ENCODE measurements at places on chromosomes 5 and 9. TPM values are rescaled to one million over a fixed set of nuclear protein-coding genes. Genes with fewer than 3 reads are reported as not detected.

FCN2 gene
- not detected for total RNA-seq

MTRR gene
- total RNA-seq: 47.9 TPM

GDF9 gene
- total RNA-seq: 0.26 TPM

C7 gene
- 807 TPM for total RNA-seq

GRCh38 chr5:124824637-124825158 lies 78.3 kb upstream of the ZNF608 start:
- DNase-seq: no peak

- DNase-seq: no peak
These were observed 117.4 kb downstream of the RGS3 start for GRCh38 chr9:113580954-113581311.

- DNase-seq: no peak
These were observed 227.3 kb upstream of the NMUR2 start for GRCh38 chr5:152632360-152632759.

GRCh38 chr9:74672237-74672636 lies 175.1 kb downstream of the RORB start:
- DNase-seq: no peak

DNA sequence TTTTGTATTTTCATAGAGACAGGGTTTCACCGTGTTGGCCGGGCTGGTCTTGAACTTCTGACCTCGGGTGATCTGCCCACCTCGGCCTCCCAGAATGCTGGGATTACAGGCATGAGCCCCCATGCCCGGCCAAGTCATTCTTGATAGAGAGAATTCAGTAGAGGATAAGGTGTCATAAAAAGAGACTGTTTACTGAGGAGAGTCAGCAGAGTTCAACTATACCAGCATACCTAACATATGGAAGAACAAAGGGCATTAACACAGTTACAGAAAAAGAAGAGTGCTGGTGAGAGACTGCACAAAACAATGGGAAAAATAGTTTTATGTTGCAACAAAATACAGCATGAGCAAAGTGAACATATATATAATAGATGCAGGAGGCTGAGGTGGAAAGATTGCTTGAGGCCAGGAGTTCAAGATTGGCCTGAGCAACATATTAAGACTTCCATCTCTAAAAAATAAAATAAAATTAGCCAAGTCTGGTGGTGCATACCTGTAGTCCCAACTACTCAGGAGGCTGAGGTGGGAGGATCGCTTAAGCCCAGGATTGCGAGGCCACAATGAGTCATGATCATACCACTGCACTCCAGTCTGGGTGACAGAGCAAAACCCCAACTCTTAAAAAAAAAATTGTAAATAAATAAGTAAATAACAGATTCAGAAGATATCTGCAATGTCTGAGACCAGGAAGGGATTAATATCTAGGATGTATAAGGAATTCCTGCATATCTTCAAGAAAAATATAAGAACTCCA lies 19.5 kb downstream of the B4GALT1 start:
- DNase-seq: no peak

GRCh38 chr5:132085686-132086085 lies 12.1 kb downstream of the CSF2 start:
- DNase-seq: no peak

GRCh38 chr9:22165144-22165543 lies 156.0 kb upstream of the CDKN2B start:
- no peak for DNase-seq

GRCh38 chr9:91315191-91315590 lies 46.5 kb downstream of the AUH start:
- no peak for DNase-seq

DNA sequence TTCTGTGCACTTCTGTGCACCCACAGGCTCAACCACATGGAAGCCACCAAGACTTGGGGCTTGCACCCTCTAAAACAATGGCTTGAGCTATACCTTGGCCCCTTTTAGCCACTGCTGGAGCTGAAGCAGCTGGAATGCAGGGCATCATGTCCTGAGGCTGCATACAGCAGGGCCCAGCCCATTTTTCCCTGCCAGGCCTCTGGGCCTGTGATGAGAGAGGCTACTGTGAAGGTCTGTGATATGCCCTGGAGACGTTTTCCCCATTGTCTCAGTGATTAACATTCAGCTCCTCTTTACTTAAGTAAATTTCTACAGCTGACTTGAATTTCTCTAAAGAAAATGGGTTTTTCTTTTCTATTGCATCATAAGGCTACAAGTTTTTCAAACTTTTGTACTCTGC lies 134.0 kb upstream of the EGFLAM start:
- DNase-seq: no peak

DNA sequence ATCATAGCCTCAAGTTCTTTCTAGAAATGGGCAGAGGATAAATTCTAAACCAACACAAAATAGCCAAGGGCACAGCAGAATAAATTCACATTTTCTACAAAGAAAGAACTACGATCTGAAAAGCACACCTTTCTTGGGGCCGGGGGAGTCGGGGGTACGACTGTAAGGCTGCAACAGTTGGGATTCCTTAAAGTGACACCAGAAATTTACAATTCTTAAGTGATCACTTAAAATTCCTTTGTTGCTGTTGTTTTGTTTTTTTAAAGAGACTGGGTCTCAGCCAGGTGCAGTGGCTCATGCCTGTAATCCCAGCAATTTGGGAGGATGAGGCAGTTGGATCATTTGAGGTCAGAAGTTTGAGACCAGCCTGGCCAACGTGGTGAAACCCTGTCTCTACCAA lies 95.8 kb downstream of the CDK5RAP2 start:
- DNase-seq: no peak

DNA sequence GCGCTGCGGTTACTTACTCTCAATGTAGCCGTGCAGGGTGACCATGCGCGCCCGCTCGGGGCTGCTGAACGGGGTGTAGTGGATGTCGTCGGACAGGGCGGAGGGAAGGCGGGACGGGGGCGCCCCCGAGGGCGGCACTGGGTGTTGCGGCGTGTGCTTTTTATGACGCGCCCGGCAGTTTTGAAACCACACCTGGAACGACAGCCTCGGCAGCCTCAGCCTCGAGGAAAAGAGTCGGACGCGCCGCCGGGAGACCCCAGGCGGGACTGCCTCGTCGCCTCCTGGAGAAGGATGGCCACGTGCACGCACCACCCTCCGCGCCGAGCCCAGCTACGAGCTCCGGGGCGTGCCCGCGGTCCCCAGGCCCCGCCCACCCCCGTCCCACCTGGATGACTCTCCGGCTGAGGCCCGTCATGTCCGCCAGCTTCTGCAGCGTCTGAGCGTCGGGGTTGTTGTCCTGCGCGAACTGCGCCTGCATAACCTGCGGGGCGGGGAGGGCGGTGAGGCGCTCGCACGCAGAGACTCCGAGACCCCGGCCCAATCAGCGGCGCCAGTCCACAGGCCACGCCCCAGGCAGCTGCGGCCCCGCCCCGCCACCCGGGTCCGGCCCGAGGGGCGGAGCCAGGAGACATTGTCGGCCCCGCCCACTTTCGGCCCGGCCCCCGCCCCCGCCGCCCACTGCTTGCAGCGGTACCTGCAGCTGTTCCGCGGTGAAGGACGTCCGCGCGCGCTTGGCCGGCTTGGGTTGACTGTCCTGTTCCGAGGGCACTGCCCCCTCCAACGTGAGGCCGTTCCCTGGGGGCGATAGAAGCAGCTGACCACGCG lies 15.0 kb downstream of the LHX6 start:
- no peak for DNase-seq

DNA sequence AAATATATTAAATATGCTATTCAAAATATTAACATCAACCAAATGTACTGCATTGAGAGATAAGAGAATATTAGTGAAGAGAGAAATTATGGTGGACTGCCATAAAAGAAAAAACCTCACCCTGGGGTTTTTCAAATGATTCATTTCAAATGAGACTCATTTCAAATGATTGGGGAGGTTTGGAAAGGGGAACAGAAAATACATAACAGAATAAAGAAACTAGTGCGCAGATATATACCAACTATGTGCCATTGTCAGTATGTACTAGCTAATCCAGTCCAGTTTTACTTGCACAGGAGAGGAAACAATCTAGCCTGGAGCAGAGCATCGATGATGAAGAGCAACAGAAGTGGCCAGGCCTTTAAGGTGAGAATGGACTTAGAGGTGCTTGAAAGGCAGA lies 651.6 kb upstream of the RORB start:
- DNase-seq: no peak
